Gastroesophageal sphincter (tissue), 4 donors: ENCODE measurements at places on chromosomes 2 and 18.

DNA sequence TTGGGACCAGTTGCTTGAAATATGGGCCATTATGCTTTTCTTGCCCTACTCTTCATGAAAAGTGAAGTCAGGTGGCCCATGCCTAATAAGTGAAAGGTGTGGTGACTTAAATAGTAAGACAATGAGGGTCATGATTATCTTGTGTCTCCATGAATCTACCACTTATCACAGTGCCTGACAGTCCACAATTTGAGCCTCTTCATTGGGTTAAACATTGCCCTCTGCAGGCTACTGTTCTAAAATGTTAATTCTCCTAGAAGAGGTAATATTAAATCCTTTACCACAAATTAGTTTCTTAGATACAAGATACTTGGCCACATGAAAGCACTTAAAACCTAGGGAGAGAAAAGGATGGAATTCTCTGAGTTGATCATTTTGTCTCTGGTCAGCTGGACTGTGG is 4.0 kb downstream of the EGR4 start:
- ATAC-seq, result no peak

DNA sequence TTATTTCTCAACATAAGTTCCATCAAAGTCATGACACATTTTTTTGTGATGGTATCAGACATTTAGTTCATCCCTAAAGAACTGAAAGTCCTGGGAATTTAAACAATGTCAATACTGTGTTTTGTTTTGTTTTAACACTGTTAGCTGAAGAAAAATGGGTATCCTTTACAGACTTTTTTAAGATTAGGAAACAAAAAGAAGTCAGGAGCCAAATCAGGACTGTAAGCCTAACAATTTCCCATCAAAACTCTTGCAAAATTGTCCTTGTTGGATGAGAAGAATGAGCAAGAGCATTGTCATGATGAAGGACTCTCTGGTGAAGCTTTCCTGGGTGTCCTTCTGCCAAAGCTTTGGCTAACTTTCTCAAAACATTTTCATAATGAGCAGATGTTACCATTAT is 69.4 kb downstream of the SRD5A2 start:
- ATAC-seq, result no peak

- peak; percentile 79 for ATAC-seq
These were observed 78.0 kb upstream of the SH3BP4 start for GRCh38 chr2:234873828-234874173.

GRCh38 chr2:25421820-25422411 is 80.2 kb upstream of the DNMT3A start:
- no peak for ATAC-seq

GRCh38 chr2:136108463-136108862 is 9.5 kb downstream of the CXCR4 start:
- no peak for ATAC-seq

- ATAC-seq, result peak; percentile 36
These were observed 49.9 kb downstream of the KCNIP3 start for GRCh38 chr2:95346738-95347671.

GRCh38 chr2:53498210-53498609 is 269.4 kb upstream of the CHAC2 start:
- peak; percentile 68 for ATAC-seq

- no peak for ATAC-seq
These were observed 36.0 kb upstream of the FZD5 start for GRCh38 chr2:207805566-207806226.

DNA sequence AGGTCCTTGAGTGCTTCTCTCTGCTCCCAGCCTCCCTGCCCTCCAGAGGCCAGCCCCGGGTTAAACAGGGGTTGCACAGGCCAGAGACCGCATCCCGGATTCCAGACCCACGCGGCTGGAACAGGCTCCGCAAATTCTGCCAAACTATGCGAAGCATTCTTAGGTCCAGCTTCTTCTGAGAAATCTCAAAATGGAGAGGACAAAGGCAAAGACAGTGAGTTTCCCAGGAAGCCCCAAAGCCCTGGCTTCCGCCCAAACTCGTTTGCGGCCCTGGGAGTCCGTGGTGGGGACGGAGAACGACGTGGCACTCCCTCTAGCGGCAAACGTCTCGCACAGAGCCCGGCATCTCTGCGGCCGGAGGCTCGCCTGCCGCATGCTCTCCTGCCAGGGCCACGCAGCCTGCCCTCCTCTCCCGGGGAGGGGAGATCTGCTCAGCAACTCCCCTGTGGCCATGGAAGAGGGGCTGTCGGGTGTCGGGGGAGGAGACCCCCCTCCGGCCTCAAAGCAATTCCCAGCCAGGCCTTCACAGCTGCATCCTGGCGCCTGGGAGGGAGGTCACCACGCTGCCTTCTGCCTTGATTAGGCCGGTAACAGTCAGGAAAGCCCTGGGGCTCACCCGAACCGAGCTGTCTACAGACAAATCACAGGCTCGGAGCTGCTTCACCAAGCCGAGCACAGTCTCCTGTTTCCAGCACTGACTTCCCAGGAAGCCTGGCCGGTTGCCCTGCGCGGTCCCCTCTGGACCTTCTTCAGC is 33.4 kb upstream of the KLHL29 start:
- peak; percentile 88 for ATAC-seq

- ATAC-seq, result no peak
These were observed 1.1 kb downstream of the WDSUB1 start for GRCh38 chr2:159285433-159285832.

DNA sequence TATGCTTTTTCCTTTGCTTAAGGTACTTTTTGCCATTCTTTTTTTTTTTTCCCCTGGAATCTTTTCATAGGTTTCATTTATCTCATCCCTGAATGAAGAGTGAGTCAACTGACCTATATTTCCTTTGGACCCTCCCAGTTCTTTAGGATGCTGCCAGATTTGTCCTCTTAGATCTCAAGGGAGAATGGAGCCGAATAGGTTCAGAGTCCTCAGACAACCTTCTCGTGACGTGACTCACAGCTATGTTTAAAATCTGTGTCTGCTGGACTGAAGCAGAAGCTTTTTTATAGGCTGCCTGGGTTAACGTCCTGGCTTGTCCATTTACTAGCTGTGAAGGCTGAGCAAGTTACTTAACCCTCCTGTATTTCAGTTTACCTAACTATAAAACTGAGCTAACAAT is 358.6 kb downstream of the DLGAP1 start:
- ATAC-seq, result no peak

GRCh38 chr2:64454386-64455332 is 697 bp downstream of the LGALSL start:
- peak; percentile 72 for ATAC-seq

GRCh38 chr2:106137731-106138521 is 56.2 kb downstream of the UXS1 start:
- ATAC-seq, result peak; percentile 73

GRCh38 chr2:164203131-164203530 is 418.2 kb downstream of the GRB14 start:
- no peak for ATAC-seq

GRCh38 chr2:171626949-171627348 is 60.3 kb upstream of the DYNC1I2 start:
- no peak for ATAC-seq

DNA sequence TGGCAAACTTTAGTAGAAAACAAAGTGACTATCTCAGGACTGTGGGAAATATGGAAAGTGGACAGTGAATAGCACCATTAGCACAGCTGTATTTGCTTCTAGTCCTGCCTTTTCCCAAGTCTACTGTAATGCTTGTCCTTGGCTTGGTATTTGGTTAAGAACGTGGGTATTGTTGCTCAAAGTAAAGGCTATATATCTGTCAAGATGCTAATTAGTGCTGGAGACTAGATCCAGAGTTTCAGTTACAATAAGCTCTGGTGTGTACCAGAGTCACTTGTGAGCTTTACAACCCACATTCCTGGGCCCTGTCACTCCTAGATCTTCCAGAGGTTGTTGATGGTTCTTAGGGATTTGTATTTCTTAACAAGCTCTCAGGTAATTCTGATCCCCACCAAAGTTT is 313.6 kb downstream of the SLC8A1 start:
- ATAC-seq, result no peak

- no peak for ATAC-seq
These were observed 50.6 kb downstream of the MAPRE2 start for GRCh38 chr18:35091841-35092240.

GRCh38 chr2:229287823-229288222 is 16.7 kb upstream of the PID1 start:
- no peak for ATAC-seq

- ATAC-seq, result no peak
These were observed 24.7 kb upstream of the ALLC start for GRCh38 chr2:3633089-3633981.
